ENCODE measurements at places on chromosomes 5 and 9.

GRCh38 chr9:110180511-110181434, 27.2 kb downstream of the C9orf152 start:
- peak; percentile 49 for DNase-seq

DNA sequence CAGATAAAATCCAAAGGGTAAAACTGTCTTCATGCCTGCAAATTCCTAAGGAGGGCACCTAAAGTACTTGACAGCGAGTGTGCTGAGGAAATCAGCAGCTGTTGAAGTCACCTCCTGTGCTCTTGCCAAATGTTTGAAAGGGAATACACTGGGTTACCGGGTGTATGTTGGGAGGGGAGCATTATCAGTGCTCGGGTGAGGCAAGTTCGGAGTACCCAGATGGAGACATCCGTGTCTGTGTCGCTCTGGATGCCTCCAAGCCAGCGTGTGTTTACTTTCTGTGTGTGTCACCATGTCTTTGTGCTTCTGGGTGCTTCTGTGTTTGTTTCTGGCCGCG, 727 bp upstream of the ADRB2 start:
- peak; percentile 48 for DNase-seq

- no peak for DNase-seq
These were observed 62.5 kb upstream of the RNF130 start for GRCh38 chr5:180133971-180134508.

DNA sequence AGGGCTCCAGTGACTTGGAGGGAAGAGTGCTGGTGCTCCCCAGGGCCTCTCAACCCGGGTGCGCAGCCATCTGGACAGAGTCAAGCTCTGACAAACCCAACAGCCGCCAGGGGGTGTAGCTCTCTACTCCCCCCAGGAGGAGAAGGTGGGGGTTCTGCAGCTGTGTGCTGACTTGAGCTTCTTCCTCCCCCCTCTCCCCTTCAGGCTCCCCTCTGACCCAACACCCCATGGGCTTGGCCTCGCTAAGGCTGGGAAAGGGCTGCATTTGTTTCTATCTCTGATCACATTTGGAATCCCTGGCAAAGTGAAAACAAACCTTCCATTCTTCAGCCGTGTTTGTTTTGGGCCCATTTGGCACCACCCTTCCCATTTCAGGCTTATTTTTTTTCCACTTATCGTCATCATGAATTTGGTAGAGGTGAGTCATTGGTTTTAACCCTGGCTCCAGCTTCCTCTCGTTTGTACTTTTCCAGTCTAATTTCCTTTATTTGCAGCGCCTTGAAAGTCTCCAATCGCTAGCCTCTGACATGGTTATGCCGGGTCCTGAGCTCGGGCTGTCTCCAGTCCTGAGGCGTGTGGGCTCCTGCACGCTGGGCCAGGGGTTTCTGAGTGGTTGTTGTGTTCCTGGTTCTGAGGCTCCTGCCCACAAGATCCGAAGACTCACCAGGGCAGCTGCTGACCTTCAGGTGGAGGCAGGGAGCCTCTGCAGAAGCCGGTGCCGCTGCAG, 36.1 kb downstream of the DAP start:
- peak; percentile 79 for DNase-seq

Measured in HFFc6 (cell line).